Activated naive CD4-positive, alpha-beta T cell (primary cell): ENCODE measurements at places on chromosomes 2 and 18.

DNA sequence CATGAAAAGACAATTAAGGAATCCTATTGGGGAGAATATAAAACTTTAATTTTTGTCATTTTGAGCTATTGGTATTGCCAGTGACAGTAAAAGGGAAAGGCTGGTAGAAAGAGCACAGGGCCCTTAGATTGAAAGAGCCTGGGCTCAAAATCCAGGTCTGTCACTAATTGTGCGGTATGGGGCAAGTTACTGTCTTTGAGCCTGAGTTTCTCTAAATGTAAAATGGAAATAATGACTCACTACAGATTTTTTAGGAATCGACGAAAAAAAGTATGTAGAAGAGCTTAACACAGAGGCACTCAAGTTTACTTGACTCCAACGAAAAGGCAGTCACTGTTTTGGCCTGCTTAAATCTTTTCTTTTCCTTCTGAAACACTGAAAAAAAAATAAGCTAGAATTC, 7.0 kb downstream of the NDUFV2 start:
- no peak for DNase-seq

- DNase-seq: no peak
These were observed 107.9 kb downstream of the B3GNT2 start for GRCh38 chr2:62303788-62304187.

DNA sequence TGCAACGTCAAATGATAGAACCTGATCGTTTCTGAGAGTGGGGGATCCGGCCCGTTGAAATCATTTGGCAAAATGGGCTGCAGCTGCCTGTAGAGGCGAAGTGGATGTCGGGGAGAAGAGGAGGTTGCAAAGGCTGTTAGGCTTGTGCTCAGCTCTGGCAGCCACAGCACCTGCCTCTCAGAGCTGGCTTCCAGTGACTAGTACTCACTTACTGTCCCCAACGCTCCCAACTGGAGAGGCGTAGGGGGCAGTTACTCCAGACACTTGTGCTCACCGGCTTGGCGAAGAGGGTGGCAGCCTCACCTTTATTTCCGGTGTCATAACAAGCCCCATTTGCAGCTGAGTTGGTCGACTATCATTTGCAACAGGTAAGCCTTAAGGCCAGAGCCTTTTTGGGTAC, 37.9 kb downstream of the NCK2 start:
- DNase-seq: no peak

- DNase-seq: no peak
These were observed 10.1 kb downstream of the ZNF519 start for GRCh38 chr18:14122097-14122496.

GRCh38 chr18:12306752-12307700, 1.0 kb upstream of the TUBB6 start:
- DNase-seq: no peak

GRCh38 chr2:28558918-28559317, 63.1 kb downstream of the PLB1 start:
- DNase-seq: no peak

- peak; percentile 12 for DNase-seq
These were observed 126.4 kb upstream of the MGAT5 start for GRCh38 chr2:134127496-134127895.

DNA sequence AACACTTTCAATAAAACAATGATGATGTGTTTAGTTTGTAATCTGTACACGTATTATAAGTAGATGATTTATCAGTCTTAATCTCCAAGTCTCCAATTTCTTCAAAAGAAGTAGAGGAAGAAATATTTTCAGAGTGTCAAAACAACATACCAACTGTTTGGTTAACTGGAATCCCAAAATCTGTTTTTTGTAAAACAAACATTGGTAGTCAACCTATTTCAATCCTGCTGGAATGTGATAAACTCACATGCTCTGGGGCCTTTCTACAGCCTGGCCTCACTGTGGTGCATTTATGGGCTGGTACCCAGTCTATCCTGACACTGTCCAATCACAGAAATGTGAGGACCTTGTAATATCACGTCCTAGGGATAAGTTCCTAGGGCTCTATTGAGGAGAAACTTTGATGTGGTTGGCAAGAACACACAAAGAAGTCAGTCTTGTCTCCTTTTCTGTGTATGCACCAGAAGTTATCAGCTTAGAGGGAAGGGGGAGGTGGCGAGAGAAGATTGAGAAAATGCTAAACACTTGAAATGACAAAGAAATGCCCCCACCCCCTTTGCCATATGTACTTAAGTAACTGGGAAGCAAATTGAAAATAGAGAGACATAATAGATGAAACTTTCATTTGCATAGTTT, 47.2 kb downstream of the PRKRA start:
- DNase-seq: no peak

- no peak for DNase-seq
These were observed 428.9 kb upstream of the NETO1 start for GRCh38 chr18:73296686-73297085.

DNA sequence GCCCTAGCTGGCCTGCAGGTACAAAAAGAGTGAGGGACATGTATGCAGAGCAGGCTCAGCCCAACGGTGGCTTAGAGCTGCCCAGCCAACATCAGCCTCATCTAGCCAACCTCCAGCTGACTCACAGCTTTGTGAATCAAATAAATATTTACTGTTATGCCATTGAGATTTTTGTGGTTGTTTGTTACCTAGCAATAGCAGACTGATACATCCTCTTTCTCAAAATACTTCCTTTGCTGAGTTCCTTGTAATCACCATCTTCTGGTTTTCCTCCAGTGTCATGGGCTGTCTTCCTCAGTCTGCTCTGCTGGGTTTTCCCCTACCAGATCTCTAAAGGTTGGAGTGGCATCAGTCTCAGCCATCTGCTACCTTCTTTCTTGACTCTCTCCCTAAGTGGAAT, 126.6 kb upstream of the SLC1A4 start:
- DNase-seq: no peak

DNA sequence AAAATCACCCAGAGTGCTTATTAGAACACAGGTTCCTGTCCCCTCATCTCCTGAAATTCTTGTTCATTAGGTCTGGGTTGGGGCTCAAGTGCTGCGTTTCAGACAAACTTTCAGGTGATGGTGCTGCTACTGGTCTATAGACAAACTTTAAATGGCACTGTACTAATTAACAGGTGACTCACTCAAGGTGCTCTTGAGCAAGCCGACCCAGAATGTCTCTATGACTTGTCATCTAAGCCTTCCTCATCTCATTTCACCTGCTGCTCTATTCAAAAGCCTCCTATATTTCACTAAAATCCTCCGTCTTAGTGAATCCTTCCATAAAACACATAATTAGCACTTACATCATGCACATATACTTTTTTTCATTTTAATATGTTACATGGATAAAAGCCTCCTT, 29.9 kb upstream of the STK39 start:
- DNase-seq: no peak

DNA sequence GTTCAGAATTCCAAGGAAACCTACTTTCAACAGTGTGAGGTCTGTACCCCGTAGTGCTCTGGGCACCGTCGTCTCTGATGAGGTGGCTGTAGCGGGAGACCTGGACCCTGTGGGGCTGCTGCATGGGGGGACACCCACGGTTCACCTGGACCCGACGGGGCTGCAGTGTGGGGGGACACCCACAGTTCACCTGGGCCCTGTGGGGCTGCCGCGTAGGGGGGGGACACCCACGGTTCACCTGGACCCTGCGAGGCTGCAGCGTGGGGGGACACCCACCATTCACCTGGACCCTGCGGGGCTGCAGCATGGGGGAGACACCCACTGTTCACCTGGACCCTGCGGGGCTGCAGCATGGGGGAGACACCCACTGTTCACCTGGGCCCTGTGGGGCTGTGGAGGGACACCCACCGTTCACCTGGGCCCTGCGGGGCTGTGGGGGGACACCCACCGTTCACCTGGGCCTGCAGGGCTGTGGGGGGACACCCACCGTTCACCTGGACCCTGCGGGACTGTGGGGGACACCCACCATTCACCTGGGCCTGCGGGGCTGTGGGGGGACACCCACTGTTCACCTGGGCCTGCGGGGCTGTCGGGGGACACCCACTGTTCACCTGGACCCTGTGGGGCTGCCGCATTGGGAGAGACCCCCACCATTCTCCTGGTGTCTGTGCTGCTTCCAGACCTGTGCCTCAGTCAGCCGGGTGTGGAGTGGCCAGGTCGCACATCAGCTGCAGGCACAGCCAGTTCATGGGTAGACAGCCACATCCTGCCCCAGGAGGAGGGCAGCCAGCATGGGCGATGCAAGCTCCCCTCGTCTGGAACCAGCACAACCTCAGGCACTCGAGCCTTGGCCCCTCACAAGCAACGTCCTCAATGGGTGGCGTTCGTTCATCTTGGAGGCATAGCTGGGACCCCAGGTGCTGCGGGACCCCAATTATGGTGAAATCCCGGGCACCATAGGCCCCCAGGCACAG, 114.5 kb downstream of the TMEM18 start:
- no peak for DNase-seq

- no peak for DNase-seq
These were observed 436.6 kb downstream of the LRP1B start for GRCh38 chr2:141694180-141694579.

DNA sequence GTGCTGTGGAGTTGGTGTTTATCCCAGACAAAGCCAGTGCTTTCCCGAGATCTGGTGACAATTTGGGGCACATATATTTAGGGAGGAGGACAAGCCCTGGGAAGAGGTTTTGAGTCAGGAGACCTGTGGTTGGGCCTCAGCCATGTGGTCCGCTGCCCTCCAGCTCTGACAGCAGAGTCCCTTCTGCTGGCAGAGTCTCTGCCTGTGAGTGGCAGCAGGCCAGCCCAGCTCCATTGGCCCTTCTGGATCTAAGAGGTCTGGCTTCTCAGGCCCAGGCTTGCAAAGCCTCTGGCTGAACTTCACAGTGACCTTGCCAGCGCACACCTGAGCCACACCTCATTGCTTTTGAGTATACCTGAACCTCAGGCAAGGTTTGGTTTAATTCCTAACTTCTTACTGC, 115.3 kb downstream of the BCL2L11 start:
- no peak for DNase-seq

DNA sequence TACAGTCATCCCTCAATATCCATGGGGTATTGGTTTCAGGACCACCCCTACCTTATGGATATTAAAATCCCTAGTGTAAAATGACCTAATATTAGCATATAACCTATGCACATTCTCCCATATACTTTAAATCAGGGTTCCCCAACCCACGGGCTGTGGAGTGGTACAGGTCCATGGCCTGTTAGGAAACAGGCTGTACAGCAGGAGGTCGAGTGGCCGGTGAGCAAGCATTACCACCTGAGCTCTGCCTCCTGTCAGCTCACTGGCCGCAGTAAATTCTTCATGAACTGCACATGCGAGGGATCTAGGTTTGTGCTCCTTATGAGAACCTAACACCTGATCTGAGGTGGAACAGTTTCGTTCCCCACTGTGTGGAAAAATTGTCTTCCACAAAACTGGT, 73.8 kb downstream of the RIF1 start:
- no peak for DNase-seq

- DNase-seq: no peak
These were observed 24.0 kb upstream of the SNORC start for GRCh38 chr2:232846055-232846454.

DNA sequence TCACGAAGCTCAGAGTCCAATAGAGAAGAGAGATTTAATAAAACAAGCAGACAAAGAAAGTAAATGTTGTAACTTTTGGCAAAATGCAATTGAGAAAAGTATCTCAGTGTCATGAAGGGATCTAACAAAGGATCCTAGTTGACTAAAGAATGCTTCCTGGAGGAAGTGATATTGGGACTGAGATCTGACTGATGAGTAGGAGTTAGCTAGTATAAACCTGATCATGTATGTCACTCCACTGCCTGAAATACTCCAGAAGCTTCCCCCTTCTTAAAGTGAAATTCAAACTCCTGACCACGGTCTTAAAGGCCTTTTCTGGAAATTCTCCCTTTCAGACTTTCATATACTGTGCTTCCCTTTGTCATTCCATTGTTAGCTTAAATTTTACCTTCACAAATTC, 1102.4 kb upstream of the ZEB2 start:
- DNase-seq: no peak

DNA sequence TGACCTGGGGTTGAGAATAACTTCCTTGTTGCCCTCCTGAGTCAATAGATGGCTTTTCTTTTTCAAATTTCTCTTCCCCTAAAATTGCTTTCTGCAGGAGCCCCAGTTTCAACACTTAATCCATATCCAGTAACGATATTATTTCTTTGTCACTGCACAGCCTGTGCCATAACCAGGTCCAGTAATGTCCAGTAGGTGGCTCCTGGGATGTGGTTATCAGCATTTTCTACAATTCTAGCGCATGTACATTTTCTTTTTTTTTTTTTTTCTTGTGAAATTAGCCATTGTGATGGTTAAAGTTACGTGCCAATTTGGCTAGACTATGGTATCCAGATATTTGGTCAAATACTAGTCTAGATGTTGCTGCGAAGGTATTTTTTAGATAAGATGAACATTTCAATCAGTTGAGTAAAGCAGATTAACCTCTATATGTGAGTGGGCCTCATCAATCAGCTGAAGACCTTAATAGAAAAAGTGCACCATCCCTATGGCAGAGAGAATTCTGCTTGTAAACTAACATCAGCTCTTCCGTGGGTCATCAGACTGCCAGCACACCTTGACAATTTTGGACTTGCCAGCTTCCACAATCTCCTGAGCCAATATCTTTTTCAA, 72.9 kb upstream of the SCG2 start:
- no peak for DNase-seq

DNA sequence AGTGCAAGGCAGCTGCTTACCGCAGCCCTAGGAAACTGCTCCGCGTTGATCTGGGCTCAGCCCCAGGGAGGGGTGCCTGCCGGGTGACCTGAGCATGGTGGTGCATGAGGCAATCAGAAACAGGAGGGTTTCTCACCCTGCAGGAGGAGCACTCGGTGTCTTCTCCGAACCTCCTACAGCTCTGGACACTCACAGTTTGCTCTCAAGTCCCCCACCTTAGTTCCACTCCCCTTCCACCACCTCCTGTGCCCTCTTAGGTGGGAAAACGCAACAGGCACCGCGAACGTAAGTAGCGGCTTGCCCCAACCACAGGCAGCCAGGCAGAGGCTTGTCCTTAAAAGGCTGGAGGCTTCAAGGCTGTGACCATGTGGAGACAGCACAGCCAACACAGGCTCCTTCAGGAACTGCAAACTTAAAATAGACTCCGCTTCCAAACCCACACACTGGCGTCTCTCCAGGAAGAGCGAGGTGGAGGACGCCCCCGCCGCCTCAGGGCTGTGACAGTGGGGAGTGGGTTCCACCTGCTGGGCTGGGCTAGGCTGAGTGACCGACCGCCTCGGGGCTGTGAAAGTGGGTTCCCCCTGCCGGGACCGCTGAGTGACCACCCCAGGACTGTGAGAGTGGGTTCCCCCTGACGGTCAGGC, 71.6 kb downstream of the NDUFA10 start:
- DNase-seq: no peak

- DNase-seq: no peak
These were observed 17.6 kb upstream of the CLIP4 start for GRCh38 chr2:29097569-29097968.

DNA sequence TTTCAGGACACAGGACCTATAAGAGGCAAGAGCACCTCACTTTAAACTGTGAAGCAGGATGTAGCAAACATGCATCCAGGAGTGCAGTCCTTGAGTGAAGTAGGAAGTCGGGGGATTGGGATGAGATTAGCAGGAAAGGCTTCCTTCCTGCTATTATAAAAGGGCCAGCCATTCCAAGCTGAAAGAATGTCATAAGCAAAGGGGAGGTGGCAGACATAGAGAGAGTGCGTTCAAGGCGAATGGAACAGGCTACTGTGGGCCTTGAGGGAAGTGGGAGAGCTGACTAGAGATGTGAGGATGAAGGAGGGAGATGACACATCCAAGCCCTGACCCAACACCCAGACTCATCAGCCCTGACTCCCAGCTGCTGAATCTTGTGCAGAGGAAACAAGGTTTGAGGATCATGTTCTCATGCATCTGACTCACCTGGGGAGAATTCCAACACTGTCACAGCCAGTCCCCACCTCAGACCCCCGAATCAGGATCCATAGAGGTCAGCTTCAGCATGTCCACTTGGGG, 63.9 kb downstream of the GYPC start:
- no peak for DNase-seq
